ENCODE measurements at places on chromosomes 3 and 15.

GRCh38 chr3:139173372-139174108 is 128.8 kb upstream of the PRR23C start:
- DNase-seq, result no peak

GRCh38 chr3:94132777-94133176 is 69.9 kb downstream of the NSUN3 start:
- DNase-seq, result peak; percentile 9

DNA sequence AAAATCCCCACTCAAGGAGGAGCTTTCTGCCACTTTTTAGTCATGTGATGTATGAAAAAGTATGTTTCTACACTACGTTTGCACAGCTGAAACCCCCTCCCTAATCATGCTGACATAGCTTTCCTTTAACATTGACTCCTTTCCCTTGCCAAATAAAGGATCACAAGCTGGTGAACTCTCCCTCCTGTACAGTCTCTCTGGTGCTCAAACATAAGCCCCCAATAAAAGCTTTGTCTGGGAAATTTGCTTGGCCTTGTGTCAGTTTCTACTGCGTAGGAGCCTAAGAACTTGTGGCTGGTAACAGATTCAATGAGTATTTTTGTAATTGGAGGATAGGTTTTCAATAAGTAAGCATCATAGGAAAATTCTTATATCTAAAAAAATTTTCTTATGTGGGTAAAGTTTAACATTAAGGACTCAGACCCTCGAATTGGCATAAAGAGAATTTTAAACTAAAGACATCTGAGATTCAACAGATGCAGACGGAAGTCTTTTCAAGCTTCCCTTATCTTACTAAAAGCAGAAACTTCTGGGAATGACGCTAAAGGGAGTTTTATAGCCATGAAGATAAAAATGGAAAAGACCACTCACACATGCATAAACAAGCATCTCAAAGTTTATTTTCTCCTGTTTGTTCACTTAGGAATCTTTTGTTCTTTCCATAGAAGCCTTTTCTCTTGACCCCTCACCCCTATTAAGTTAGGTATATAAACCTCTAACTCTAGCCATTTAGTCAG is 44.1 kb upstream of the P2RY1 start:
- no peak for DNase-seq

- DNase-seq, result no peak
These were observed 24.6 kb downstream of the GTF2E1 start for GRCh38 chr3:120767106-120767505.

GRCh38 chr3:49806850-49807249 is 3.8 kb downstream of the INKA1 start:
- DNase-seq, result no peak
